ENCODE measurements at places on chromosomes 4 and X.

- DNase-seq: no peak
Observed at GRCh38 chr4:168688584-168688983, 191.7 kb downstream of the PALLD start.

DNA sequence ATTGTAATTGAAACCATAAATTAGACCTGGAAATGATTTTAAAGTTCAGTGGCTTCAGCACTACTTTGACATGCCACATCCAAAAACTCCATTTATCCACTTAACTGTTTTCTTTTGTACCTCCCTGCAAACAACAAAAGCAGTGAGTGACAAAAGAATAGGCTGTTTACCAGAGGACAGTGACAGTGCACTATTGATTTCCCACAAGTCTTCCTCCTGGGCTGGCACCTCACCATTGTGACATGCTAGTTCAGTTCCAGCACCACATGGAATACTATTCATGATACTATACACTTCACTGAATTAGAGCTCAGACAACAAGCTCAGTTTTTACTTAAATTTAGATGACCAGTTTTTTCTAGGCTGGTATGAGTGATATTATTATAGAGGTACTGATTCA is 29.3 kb downstream of the MOSPD2 start:
- DNase-seq: no peak

- DNase-seq: no peak
Observed at GRCh38 chr4:20347531-20347930, 95.8 kb downstream of the SLIT2 start.

- no peak for DNase-seq
Observed at GRCh38 chrX:15483891-15484290, 9.2 kb downstream of the PIR start.

- DNase-seq: no peak
Observed at GRCh38 chr4:109215506-109215905, 87.0 kb downstream of the COL25A1 start.

DNA sequence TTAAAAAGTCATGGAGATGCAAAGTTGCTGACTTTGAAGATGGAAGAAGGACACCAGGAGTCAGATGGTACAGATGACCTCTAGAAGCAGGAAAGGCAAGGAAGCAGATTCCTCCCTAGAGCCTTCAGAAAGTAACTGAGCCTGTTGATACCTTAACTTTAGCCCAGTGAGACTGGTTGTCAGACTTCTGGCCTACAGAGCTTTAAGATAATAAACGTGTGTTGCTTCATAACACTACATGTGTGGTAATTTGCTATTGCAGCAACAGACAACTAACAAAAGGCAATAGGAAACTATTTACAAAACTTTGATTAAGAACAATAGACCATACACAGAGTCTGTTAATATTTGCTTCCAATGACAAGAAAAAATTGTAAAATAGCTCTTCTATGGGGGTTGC is 102.0 kb upstream of the USP38 start:
- DNase-seq: no peak

GRCh38 chrX:131762802-131763234 is 218.9 kb downstream of the OR13H1 start:
- no peak for DNase-seq

DNA sequence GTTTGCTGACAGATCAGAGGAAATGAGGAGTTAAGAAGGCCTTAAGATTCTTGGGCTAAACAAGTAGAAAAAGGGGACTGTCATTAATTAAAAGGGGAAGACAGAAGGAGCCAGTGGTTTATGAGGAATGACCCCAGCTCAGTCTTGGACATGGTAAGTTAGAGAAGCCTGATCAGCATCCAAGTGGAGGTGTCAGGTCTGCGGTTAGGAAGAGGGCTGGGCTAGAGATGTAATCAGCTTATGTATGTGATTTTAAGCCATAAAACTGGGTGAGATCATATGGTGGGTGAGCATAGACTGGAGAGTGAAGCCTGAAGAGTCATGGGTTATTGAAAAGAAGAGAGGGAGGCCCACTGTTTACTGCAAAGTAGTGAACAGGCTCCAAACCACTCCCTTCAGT is 246.1 kb downstream of the NR3C2 start:
- no peak for DNase-seq

GRCh38 chr4:74715706-74716435 is 78.5 kb downstream of the BTC start:
- no peak for DNase-seq

DNA sequence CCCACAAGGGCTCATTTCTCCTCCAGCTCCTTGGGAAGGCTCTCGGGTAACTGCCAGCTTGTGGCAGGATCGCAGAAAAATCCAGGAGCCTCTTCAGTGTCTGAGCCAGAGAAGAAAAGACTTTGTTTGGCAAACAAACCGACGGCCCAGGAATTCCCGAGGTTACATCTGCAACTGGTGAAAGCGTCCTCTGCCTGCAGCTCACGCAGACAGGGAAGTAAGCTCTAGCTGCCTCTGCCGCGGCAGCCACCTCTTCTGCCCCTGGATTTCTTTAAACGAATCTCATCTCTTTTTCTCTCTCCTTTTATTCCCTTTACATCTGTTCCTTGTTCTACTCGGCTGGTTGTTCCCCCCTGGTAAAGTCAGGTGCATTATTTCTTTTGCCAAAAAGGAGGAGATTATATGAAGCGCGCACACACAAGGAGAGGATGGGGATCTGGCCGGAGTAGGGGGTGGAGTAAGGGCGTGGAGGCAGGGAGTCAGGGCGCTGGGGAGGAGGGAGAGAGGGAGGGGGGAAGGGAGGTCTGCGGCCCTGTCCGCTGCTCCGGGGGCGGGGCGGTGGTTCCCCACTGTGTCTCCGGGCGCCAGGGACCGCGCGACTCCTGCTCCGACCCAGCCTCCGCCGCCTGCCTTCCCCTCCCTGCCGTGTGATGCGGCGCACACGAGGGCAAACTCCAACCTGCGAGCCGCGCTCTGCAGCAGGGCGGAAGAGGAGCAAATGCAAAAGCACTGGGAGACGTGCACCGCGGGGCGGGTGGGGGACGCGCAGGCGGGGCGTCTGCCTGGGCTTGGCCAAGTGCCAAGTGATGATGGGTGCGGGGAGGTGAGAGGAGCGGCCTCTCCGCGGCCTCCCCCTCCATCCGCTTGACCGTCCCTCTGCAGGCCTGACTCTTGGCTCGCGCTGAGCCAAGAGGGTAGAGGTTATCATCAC is at the start of gene DCHS2:
Gene DCHS2, minus strand, starts transcription at position 459 of the 931 bp plus-strand sequence. Its CDS starts 444 bp downstream, at position 15.
- DNase-seq: no peak

GRCh38 chr4:151038452-151039157 is 23.5 kb upstream of the LRBA start:
- no peak for DNase-seq

GRCh38 chrX:134797390-134797700 is 139.1 kb upstream of the PLAC1 start:
- no peak for DNase-seq

- DNase-seq: no peak
Observed at GRCh38 chr4:97987019-97987648, 156.1 kb downstream of the STPG2 start.

- DNase-seq: no peak
Observed at GRCh38 chr4:7663075-7663541, 228.4 kb upstream of the PSAPL1 start.

DNA sequence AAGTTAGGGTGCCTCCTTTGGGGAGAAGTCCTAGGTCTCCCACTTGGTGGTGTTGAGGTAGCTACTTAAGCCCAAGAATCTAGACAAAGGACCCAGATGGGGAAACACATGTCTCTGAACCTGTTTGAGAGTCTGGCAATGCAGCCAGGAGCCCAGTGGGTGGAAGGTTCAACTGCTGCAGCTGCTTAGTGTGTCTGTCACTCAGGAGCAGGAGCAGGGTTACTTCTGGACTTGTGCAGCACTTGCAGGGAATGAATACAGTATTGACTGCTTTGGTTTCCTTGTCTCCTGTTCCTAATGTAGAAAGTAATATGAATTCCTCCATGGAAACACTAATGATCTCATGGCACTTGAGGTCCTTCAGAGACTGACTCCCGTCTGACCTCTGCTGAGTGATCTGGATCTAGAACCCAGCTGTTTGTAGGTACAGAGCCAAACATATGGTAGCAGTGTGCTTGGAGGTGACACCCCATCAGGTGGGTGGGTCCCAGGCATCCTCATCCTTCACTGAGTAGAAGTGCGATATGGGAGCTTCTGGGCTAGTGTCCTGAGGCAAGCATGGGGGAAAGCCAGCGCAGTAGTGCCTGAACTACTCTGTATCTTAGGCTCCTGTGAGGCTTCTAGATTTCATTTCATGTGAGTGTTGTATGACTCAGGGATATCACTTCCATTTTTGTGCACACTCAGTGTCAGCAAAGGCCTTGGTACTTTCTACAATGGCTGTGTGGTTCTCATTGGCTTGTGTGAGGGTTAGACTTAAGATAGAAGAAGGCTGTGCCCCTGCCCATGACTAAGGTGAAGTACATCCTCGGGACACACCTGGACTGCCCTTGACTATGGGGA is 85.0 kb upstream of the WDR1 start:
- no peak for DNase-seq

DNA sequence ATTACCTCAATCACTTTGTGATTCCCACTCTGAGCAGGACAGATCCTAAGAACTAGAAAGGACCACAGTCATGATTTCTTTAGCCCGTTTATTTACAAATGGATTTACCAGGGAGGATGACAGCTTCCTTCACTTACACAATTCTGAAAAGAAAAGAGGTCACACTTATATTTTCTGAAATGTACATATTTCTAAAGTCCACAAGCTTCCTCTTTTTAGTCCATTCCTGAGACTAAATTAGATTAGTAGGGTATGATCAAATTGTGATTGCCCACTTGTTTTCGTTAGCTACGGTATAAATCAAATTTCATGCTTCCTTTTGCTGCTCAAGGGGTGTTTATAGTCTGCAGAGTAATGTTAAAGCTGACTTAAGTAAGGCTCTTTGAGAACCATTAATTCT is 7.6 kb upstream of the AMELX start:
- DNase-seq: no peak

DNA sequence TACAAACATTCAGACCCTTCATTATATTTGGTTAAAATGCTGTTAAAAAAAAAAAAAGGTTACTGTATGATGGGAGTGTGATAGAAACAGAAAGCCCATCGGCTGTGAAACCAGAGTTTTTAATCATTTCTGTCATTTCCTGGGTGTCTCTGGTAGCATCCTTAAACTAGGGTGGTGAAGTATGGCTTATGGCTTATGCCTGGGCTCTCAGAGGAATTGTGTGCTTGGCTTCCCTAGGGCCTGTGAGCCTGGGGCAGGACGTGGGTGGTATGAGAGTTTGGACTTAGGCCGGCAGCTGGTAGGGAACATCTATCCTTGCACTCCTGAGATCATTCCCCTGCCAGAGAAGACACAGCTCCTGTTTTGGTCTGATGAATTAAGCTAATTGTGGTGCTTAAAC is 52.2 kb downstream of the DCUN1D4 start:
- no peak for DNase-seq

GRCh38 chrX:124333862-124334261 is 1.4 kb downstream of the TEX13D start:
- DNase-seq: no peak

GRCh38 chr4:24816797-24817196 is 21.4 kb downstream of the SOD3 start:
- no peak for DNase-seq

DNA sequence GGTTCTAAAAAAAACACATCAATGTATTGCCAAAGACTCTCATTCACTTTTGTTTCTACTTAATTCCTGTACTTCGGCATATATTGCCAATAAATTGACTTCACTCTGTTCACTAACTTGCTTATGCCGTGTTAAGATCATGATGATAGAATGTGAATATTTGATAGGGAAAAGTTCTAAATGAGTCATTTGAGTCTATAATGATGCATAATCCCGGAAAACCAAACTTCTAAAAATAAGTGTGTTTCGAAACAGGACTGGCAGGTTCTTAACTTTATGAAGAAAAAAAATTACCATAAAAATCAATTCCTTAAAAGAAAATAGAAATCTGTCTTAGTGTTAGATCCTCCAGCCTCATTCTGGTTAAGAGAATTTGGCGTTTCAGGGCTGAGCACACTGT is 387.5 kb upstream of the FTHL17 start:
- no peak for DNase-seq

- DNase-seq: no peak
Observed at GRCh38 chr4:79163981-79164490, 161.8 kb downstream of the NAA11 start.

- no peak for DNase-seq
Observed at GRCh38 chrX:140764401-140764919, 54.9 kb downstream of the LINC00632 start.

DNA sequence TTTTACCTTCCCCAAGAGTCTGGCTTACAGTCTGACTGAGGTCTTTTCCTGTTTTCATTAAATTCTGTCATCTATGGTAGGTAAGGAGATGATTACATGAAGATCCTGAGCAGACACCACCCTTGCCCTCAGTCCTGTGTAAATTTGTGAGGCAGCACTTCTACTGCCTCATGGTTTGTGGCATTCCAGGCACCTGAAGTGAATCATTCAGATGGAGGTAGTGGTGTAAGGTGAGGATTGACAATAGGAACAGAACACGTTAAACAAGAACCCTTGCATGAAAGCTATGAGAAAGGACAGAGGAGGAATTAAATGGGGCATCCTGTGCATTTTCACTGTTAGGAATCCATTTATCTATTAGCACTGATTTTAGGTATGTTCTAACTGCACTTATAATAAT is 618.6 kb downstream of the TLL1 start:
- no peak for DNase-seq

GRCh38 chr4:72828864-72829263 is 240.7 kb downstream of the COX18 start:
- no peak for DNase-seq

- no peak for DNase-seq
Observed at GRCh38 chr4:95510145-95510544, 38.6 kb downstream of the UNC5C start.

- peak; percentile 55 for DNase-seq
Observed at GRCh38 chrX:49172280-49172780, 632 bp downstream of the PLP2 start.

DNA sequence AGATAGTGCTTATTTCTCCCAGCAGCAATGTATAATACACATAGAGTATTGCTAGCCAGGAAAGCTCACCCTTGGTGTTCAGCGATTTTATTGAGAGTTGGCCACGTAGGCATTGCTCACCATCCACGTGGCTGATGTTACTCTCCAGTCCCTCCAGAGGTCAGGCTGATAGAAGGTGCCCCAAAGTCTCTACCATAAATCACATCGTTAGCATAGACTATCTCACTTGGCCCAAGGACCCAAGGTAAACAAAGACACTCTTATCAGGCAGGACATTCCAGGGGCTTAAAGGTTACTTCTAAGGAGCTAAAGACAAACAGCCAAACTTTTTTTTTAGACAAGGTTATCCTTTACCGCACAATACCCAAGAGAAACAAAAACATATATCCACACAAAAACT is 30.3 kb upstream of the RGN start:
- no peak for DNase-seq

- no peak for DNase-seq
Observed at GRCh38 chr4:172950990-172951389, 217.6 kb upstream of the GALNT7 start.

DNA sequence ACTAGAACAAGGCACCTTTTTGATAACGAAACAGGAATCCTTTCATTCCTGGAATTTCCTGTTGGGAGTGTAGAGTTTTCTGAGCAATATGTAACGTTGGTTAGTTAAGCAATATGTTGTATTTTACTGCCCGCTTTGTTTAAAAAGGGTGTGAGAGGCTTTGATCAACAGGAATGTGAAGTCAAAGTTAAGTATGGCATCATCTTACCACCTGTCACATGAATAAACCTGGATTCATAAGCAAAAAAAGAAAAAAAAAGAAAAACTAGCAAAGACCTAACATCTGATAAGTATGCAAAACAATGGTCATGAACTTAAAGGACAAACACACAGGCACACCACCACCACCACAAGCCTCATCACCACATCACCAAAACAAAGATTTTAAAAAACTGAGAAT is 7.1 kb upstream of the CXCL5 start:
- no peak for DNase-seq

Data from activated CD8-positive, alpha-beta memory T cell treated with anti-CD3 and anti-CD28 coated beads for 1 hour (primary cell).